Stimulated activated CD4-positive, alpha-beta T cell treated with anti-CD3 and anti-CD28 coated beads, Interleukin-12 subunit alpha, Interleukin-12 subunit beta, amount 100 ng/mL, for 48 hours (primary cell): ENCODE measurements at places on chromosomes 7 and 10.

GRCh38 chr7:101087334-101088068 is 2.2 kb downstream of the TRIM56 start:
- DNase-seq, result no peak

DNA sequence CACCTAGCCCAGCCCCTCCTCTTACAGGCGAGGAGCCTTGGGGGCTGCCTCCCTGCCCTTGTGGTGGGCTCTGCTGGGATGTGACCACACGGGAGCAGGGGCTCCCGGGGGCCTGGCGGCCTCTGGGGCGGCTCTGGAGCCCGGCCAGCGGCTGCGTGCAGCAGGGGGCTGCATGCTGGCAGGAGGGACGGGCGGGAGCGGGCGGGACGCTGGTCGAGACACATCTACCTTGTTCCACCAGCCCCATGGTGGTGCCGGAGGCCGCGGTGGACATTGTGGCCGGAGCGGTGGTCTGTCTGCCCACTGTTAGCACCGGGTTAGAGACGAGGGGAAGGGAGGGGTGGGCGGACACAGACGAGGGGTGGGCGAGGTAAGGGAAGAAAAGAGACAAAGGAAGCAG is 38.6 kb downstream of the YKT6 start:
- DNase-seq, result no peak

DNA sequence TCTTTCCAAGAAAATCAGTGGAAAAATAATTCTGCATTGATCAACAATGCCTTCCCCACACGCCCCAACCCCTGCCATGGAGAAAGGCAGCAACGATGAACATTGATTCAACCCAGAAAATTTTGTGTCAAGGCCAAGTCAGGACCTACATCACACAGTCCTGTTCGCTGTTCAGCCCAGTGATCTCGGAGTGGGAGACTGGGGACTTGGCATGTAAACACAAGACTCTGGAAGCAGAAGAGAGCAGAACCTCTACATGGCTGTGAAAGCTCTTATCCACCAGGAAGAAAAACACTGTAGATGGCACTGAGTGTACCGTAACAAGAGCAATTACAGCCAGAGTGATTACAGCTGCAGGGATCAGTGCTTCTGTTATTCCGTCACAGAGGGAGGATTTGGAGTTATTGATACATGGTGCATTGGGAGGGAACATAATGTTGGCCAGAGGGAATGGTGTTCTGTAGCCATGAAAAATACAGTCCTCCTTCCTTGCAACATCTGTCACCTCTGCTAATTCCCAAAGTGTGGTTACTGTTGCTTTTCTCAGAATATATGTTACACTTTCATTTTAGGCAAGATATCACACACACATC is 136.6 kb downstream of the IQUB start:
- no peak for DNase-seq

DNA sequence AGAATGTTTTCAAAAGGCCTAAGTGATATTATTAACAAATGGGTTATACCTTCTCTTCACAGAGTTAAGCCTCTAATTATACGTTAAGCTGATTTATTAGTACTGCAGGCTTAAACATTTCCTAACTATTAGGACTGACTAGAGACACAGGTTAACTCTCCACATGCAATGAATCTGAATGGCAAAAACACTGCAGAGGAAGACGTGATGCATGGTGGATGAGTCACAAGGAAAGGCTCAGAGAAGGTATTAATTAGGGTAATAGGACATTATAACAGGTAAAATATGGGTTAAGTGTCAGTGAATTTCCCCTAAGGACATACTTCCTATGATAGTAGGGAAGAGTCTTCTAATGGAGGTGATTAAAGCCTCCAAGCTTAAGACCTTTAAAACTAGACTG is 24.7 kb upstream of the SEM1 start:
- no peak for DNase-seq

- no peak for DNase-seq
These were observed 160.5 kb downstream of the ADAM12 start for GRCh38 chr10:126227762-126228134.

- DNase-seq, result no peak
These were observed 296.7 kb upstream of the KLF6 start for GRCh38 chr10:4081685-4082111.

GRCh38 chr10:112307358-112308124 is 24.3 kb downstream of the TECTB start:
- peak; percentile 10 for DNase-seq

DNA sequence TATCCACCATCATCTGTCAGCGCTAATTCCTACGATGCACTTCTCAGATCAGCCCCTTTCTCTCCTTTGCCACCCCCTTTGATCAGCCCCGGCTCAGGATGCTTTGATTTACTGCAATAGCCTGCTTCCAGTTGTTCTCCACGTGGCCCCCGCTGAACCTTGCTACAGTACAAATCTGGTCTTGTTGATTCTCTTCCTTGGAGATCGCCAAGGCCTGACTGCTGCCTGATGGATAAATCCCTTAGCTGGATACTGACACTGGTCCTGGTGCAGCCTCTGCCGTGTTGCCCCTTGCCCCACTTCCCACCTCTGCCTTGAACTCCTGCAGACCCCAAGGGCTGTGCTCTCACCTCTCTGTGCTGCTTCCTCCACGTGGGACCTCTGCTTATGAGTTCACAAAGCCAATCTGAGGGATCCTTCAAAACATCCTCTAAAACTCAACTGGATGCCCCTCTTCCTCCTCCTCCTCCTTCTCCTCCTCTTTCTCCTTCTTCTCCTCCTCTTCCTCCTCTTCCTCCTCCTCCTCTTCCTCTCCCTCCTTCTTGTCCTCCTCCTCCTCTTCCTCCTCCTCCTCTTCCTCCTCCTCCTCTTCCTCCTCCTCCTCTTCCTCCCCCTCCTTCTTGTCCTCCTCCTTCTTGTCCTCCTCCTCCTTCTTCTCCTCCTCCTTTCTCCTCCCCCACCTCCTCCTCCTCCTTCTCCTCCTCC is 15.3 kb downstream of the PLXNA4 start:
- no peak for DNase-seq

- no peak for DNase-seq
These were observed 13.5 kb upstream of the TSPAN13 start for GRCh38 chr7:16739863-16740622.

- DNase-seq, result no peak
These were observed 15.4 kb upstream of the FKBP9 start for GRCh38 chr7:32941681-32942414.
